Activated CD4-positive, alpha-beta memory T cell treated with anti-CD3 and anti-CD28 coated beads for 36 hours (primary cell): ENCODE measurements at places on chromosomes 7 and 10. TPM values are rescaled to one million over a fixed set of nuclear protein-coding genes. Genes with fewer than 3 reads are reported as not detected.

GRCh38 chr10:71262817-71263216, 50.4 kb downstream of the UNC5B start:
- no peaks in the 10 kb centered on the region for H3K36me3 ChIP-seq
- no peaks in the 10 kb centered on the region for H3K27me3 ChIP-seq
- H3K4me1 ChIP-seq: no peaks in the 10 kb centered on the region
- DNase-seq: no peak
- H3K27ac ChIP-seq: no peak overlapping the region

- no peak overlapping the region for H3K4me3 ChIP-seq
- DNase-seq: no peak
- no peaks in the 10 kb centered on the region for H3K27me3 ChIP-seq
- H3K27ac ChIP-seq: no peak overlapping the region
Measured at GRCh38 chr10:3502673-3503072, 282.3 kb downstream of the KLF6 start.

ZNF92 gene
- total RNA-seq: 12.9 TPM

SLC16A12 gene
- not detected for total RNA-seq

DYNC1I1 gene
- total RNA-seq: not detected

DNA sequence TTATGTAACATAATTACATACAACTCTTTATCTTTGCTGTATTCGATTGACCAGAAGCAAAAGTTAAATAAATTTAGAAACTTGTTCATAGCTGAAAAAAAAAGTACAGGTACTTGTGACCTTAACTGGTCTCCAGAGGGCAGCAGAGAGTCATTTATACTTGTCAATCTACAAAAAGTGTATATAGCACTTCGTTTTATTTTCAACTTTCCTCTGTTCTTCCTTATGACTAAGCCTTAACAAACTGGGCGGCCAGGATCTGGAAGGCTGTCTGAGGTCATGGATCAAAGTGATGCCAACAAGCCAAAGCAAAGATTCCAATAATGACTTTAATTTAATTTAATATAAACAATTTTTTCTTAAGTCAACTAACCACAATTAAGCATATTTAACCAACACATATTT, 29.8 kb downstream of the C10orf67 start:
- no peak overlapping the region for H3K4me3 ChIP-seq
- H3K27ac ChIP-seq: no peak overlapping the region
- no peaks in the 10 kb centered on the region for H3K4me1 ChIP-seq
- no peak for DNase-seq

FOXI2 gene
- not detected for total RNA-seq

HOXA10 gene
- not detected for total RNA-seq

DNA sequence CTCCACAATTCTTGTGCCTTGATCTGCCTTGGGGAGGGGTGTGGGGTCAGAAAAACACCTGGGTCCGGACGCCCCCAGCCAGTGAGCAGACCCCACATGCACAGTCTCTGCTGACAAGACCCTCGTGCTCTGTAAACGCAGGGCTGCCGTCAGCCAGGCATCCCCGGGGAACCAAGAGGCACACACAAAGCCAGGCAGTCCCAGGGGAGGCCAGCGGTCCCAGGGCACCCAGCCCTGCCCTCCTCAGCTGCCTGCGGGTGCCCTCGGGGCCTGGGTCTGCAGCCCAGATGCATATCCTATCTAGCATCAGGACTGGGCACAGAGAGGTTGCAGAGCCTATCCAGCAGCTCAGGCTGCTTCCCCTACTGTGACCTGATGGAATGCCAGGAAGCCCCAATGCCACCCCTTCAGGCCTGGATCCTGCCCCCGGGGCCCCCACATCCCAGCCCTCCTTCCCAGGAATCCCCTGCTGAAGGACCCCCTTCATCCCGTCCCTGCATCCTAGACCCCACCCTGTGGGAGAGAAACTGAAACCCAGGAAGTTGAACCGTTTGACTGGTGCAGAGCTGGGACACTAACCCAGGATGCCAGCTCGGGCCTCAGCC, 92.4 kb downstream of the MICALL2 start:
- H3K36me3 ChIP-seq: no peaks in the 10 kb centered on the region
- H3K4me3 ChIP-seq: no peak overlapping the region
- H3K27ac ChIP-seq: no peak overlapping the region
- no peaks in the 10 kb centered on the region for H3K4me1 ChIP-seq
- DNase-seq: no peak

DENND2A gene
- not detected for total RNA-seq

- no peak for DNase-seq
- H3K27ac ChIP-seq: no peak overlapping the region
- H3K4me3 ChIP-seq: no peak overlapping the region
- peaks cover 4% of the 10 kb centered on the region for H3K27me3 ChIP-seq
- H3K36me3 ChIP-seq: no peaks in the 10 kb centered on the region
- no peaks in the 10 kb centered on the region for H3K4me1 ChIP-seq
Measured at GRCh38 chr10:33229949-33230267, 104.6 kb downstream of the NRP1 start.

- DNase-seq: no peak
- peaks cover 11% of the 10 kb centered on the region for H3K27me3 ChIP-seq
- H3K4me3 ChIP-seq: peak overlapping the region; percentile 38
- peak overlapping the region; percentile 64 for H3K27ac ChIP-seq
Measured at GRCh38 chr10:33248638-33249037, 85.8 kb downstream of the NRP1 start.

DNA sequence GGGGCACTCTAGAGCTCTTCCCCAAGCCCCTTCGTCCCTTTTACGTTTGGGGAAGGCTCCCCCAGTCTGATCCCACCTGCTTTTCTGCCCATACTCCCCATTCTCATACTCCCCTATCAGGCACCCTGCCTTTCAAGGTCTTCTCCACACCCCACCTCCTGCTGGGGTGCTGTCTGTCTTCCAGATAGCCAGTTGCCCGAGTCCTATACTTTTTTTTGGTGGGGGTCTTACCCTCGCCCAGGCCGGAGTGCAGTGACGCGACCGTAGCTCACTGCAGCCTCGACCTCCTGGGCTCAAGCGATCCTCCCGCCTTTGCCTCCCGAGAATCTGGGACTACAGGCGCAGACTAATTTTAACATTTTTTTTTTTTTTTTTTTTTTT, 775 bp upstream of the ABHD11 start:
- no peak for DNase-seq
- peaks cover 7% of the 10 kb centered on the region for H3K36me3 ChIP-seq
- H3K27me3 ChIP-seq: no peaks in the 10 kb centered on the region
- peak overlapping the region; percentile 64 for H3K27ac ChIP-seq

DNA sequence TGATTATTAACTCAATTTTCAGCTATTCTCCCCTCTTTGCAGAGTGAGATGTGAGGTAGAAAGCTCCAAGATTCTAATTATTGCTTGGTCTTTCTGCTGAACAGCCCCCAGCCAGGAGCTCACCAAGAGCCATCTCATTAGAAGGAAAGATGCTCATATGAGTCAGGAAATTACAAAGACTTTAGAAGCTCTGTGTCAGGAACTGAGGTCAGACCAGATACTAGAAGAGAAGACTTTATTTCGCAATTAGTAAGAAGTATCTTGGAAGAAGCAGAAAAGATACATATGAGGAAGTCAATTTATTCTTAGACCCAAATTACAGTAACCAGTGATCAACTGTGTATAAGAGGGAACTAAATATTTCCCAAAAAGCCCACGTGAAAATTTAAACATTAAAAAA, 626.9 kb downstream of the ZWINT start:
- H3K27ac ChIP-seq: no peak overlapping the region
- no peaks in the 10 kb centered on the region for H3K27me3 ChIP-seq
- H3K36me3 ChIP-seq: no peaks in the 10 kb centered on the region
- no peaks in the 10 kb centered on the region for H3K4me1 ChIP-seq
- H3K4me3 ChIP-seq: no peak overlapping the region
- no peak for DNase-seq

DNA sequence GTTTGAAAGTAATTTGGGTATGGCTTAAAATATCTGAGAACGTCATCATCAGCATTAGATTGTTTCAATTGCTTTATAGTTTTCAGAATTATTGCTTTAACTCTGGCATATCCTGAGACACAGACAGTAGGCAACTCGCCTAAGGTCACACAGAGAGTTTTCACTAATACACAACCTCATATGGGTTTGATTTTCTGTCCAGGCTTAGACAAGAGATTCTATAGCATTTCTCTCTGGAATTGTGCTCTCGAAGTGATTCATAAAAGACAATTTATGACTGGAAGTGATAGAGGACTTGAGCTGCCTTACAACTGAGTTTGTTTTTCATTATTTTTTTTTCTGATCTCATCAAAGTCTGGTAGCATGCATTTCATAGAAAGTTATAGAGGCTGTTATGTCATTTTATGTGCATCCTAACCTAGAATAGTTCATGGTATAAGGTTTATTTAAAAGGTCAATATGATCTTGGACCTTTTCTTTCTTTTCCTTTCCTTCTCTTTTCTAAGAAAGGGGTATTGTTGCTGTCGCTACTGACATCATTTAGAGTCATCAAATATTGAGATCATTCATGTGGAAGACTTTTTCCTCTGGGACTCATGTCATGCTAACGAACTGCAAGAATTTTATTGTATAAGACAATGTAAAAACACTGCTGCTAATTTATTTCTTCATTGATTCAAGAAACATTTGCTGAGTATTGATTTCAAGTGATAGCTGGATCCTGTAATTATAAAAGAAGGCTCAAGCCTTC, 278.2 kb downstream of the PLXDC2 start:
- DNase-seq: no peak
- H3K27ac ChIP-seq: no peak overlapping the region
- H3K4me3 ChIP-seq: no peak overlapping the region
- no peaks in the 10 kb centered on the region for H3K36me3 ChIP-seq
- H3K4me1 ChIP-seq: no peaks in the 10 kb centered on the region
- no peaks in the 10 kb centered on the region for H3K27me3 ChIP-seq

DNA sequence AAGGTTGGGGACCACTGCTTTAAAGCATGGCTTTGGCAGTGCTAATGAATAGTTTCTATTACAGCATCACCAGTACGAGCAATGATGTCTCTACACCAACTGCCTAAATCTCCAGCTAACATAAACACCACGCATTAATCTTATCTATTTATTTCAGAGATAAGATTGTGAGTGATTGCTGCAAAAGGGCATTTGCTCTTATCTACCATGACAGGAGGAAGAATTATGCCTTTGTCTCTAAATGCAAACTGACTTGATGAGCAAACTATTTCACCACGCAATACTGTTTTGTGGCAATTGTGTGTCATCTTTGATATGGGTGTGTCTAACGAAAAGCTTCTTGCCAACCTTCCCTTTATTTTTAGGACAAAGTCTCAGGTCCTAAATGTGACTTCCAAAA, 684.9 kb downstream of the SORCS1 start:
- H3K36me3 ChIP-seq: no peaks in the 10 kb centered on the region
- no peak overlapping the region for H3K27ac ChIP-seq
- H3K4me1 ChIP-seq: no peaks in the 10 kb centered on the region
- no peaks in the 10 kb centered on the region for H3K27me3 ChIP-seq
- no peak overlapping the region for H3K4me3 ChIP-seq

OR2A12 gene
- not detected for total RNA-seq

GRCh38 chr10:45355494-45355893, 18.5 kb upstream of the ALOX5 start:
- H3K27me3 ChIP-seq: peaks cover 30% of the 10 kb centered on the region
- no peaks in the 10 kb centered on the region for H3K36me3 ChIP-seq
- H3K4me3 ChIP-seq: no peak overlapping the region
- no peak overlapping the region for H3K27ac ChIP-seq
- peaks cover 12% of the 10 kb centered on the region for H3K4me1 ChIP-seq
